Nephron progenitor cell (in vitro differentiated cells): ENCODE measurements at places on chromosomes 1 and 21.

DNA sequence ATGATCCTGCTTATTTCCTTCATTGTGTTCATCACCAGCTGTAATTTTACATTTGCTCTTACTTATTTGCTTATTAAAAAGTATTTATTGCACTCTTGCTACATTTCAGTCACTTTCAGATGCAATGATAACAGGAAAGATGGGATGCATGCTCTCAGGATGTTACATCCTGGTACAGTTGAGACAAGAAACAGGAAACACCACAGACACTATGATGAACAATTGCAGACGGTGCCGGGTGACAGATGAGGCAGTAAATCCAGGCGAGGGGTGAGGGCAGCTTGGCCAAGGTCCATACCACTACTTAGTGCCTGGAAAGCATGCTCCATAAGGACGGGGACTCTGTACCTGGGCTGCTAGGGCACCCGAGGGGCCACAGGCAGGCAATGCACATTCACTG lies 156.6 kb upstream of the RAB4A start:
- DNase-seq: no peak

GRCh38 chr1:207605444-207606361 lies 39.2 kb upstream of the CR1L start:
- no peak for DNase-seq

GRCh38 chr1:86776108-86776507 lies 71.7 kb downstream of the SH3GLB1 start:
- DNase-seq: no peak

DNA sequence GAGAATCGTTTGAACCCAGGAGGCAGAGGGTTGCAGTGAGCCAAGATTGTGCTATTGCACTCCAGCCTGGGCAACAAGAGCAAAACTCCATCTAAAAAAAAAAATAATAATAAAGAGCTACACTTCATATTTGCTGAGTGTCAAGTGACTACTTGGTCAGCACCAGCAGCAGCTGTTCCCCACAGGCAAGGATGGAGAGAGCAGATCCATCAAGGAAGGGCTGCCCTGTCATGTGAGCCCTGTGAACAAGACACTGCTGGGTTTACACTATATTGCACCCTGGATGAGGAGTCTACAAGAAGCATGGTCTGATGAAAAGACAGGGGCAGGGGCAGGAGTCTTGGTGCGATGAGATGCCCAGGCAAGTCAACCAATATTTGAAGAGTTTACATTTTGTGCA lies 3.6 kb downstream of the CTNNBIP1 start:
- DNase-seq: no peak

GRCh38 chr1:45974541-45975269 lies 157.7 kb downstream of the PIK3R3 start:
- DNase-seq: no peak

- DNase-seq: no peak
These were observed 4.8 kb upstream of the ARF1 start for GRCh38 chr1:228077565-228078330.

GRCh38 chr1:230157420-230158390 lies 90.7 kb downstream of the GALNT2 start:
- no peak for DNase-seq

DNA sequence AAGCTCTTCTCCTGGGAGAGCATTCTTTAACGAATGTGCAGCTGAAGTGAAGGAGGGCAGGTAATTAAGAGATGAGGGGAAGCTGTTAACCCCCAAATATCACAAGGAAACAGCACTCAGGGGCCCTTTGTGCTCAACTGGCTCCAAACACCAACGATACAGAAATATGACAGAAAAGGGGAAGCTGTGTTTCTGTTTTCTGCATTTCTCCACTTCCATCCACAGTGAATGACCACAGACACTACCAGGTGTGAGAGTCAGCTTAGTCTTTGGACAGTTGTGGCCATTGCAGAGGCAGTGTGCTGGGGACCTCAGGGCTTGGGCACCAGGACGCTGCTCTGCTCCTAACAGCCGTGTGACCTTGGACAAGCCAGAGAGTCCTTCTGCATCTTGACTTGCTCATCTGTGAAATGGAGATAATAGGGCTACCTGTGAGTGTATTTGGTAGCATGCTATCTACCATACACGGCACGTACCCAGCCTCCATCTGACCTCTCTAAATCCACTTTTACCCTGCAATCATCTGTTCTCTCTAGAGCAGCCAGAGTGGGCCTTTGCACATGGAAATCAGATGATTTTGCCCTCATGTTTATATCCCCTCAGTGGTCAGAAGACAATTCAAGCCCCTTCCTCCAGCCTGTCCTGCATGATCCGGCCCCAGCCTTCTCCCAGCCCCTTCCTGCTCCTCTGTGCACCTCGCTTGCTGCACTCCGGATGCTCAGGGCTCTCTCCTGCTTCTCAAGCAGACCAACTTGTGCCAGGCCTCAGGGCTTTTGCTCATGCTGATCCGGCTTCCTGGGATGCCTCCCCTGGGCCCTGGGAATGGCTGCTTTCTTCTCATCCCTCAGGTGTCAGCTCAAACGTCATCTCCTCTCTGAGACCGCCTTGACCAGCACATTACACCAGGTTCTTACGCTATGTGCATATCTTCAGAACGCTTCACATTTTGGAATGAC lies 4.7 kb upstream of the TINAGL1 start:
- no peak for DNase-seq

DNA sequence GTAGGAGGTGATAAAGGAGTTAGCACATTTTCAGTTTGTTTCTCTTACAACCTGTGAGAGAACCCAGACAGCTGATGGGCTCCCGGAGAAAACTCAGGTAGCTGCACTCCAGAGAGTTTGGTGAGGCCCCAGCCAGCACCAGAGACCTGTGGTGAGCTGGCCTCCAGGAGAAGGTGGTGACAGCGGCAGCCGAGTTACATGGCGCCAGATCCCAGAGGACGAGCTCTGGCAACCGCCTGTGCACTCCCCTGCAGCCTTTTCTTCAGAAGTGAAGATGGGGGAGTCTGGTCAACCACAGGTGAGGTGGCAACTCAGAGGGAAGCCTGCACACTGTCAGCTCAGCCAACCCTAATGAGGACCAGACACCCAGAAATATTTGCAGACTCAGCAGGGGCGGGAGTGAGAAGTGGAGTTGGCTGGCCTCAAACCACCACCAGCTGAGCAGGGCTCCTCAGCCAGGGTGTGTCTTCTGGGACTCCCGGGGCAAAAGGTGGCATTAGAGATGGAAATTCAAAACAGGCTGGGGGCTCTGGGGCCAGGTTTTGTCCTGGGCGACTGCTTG lies 209.7 kb downstream of the SETD4 start:
- no peak for DNase-seq

GRCh38 chr1:197363855-197364254 lies 95.8 kb downstream of the CRB1 start:
- DNase-seq: no peak

DNA sequence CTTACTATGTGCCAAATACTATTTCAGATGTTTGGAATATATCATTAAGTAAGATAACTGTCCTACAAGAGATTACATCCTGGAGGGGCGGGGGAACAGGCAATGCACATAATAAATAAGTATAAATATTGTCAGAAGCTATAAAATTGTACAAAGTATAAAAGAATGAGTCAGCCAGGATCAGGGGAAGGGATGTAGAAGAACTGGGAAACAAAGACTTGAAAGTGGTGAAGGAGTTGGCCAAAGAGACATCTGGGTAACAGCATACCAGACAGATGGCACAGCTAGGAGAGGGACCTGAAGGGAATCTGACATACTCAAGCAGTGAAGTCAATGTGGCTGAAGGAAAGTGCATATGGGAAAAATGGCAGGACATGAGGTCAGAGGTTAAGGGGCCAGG lies 53.9 kb downstream of the CYYR1 start:
- no peak for DNase-seq

GRCh38 chr1:164589408-164589807 lies 30.4 kb downstream of the PBX1 start:
- DNase-seq: no peak

DNA sequence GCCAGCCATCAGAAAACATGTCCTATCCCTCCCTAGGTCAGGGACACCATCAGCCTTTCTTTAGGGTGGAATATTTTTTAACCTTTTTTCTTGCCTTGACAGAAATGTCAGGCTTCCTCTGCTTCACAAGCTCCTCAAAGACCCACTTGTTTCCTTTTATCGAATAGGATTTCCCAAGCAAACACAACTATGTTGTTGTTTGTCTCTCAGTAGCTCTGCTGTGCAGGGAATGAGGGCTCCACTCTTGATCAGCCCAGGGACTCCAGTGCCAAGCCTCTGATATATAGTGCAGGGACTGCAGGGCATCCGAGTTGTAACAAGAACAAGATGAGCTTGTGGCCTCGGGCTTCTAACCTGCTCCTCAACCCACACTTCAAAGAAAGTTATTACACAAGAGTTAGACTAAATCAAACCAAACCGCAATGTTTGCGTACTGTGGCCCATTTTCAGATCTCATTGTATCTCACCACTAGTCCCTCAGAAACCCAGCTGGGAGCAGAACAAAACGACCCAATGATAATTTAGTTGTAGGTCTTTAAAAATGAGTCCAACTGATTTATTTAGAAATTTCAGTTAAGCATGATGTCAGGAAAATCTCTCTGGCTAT lies 108.1 kb downstream of the ATG4C start:
- no peak for DNase-seq

GRCh38 chr1:19840228-19840627 lies 25.1 kb upstream of the RNF186 start:
- no peak for DNase-seq
